ENCODE measurements at places on chromosomes 1 and 21.
A peak's percentile ranks its signal among the peaks of the same experiment; 100 is the strongest.

GRCh38 chr1:14369526-14370213 lies 228.8 kb upstream of the KAZN start:
- DNase-seq: no peak

DNA sequence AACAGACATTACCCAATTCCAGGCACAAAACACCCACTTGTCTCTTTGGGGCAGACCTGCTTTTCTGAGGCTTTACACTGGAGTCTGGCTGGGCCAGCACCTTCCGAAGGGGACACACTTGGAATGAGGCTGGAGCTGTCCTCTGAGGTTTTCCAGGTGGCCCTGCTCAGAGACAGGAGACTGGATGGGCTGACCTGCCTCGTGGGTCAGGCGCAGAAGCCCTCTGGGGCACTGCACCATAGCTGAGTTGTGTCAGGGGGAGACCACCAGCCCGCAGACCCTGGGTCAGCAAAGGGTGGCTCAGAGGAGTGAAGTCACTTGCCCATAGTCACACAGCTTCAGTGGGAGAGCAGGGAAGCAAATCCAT lies 1.8 kb downstream of the SH2D5 start:
- no peak for DNase-seq

DNA sequence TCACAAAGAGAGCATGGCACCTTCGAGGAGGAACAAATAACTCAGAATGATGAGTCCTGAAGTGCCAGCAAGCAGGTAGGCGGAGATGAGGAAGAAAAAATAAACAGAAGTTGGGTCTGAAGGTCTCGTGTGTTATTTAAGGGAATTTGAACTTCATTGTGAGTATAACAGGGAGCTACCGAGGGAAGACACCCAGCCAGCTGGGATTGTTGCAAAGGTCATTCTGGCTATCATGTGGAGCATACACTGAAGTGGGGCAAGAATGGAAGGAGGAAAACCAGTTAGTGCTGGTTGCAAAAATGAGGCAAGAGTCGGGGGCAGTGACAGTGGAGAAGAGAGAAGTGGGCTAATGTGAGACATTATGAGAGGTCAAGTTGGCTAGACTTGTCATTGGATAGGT lies 53.6 kb upstream of the RAP1A start:
- DNase-seq: no peak

GRCh38 chr1:98098473-98098872 lies 177.6 kb upstream of the DPYD start:
- DNase-seq: no peak

DNA sequence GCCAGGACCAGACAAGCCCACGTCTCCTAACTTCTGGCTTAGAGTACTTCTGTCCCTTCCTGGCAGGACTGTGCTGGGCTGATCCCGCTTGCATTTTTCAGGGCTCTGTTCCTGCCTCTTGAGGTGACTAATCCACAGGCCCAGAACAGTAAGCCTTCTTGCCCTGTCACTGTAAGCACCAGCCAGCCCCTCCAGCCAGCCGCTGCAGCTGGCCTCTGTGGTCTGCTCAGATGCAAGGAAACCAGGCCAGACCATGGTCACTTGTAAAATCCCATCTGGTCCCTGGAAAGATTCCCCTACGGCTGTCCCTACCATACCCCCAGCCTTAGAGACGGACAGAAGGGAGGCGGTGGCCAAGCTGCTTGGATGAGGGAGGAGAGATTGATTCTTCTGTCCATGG lies 74.2 kb downstream of the KIRREL1 start:
- DNase-seq: peak; percentile 21

GRCh38 chr1:60367532-60367931 lies 294.0 kb upstream of the C1orf87 start:
- no peak for DNase-seq

- no peak for DNase-seq
Measured at GRCh38 chr1:41819843-41820242, 98.9 kb downstream of the HIVEP3 start.

GRCh38 chr1:218667781-218668516 lies 322.8 kb downstream of the TGFB2 start:
- DNase-seq: no peak

DNA sequence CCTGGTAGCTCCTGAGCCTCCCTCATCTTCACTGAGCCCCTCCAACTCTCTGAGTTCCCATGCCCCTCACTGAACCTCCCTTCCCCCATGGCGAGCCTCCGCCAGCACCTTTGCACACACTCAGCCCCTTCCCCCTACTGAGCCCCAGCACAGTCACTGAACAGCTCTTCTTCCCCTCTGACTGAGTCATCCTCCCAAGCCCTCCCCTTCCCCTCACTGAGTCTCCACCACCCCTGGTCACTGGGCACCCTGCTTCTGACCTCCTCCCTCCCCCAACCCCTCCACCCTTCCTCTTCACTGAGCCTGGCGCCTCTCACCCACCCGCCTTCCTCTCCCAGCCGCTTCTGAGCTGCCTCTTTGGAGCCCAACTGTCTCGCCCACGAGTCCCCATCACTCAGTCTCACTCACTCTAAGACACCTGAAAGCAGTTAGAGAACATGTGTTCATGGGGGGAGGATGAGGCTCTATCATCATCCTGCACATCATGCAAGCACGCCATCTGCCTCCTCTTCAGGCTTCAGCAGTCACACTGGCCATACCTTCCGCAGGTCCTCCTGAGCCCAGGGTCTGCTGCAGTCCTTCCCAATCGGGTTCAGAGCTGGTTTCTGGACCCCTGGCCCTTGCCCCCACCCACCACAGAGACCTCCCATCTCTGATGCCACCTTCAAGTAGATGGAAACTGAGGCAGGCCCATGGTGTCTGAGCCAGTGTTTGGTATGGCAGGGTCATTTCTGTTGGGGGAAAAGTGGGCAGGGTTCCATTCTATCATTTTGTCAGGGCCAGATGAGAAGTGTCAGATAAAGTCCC lies 2.0 kb upstream of the TRNP1 start:
- no peak for DNase-seq

- DNase-seq: peak; percentile 39
Measured at GRCh38 chr1:76330991-76331603, 256.6 kb downstream of the ST6GALNAC3 start.

GRCh38 chr1:151891512-151891911 lies 17.8 kb downstream of the THEM4 start:
- no peak for DNase-seq

DNA sequence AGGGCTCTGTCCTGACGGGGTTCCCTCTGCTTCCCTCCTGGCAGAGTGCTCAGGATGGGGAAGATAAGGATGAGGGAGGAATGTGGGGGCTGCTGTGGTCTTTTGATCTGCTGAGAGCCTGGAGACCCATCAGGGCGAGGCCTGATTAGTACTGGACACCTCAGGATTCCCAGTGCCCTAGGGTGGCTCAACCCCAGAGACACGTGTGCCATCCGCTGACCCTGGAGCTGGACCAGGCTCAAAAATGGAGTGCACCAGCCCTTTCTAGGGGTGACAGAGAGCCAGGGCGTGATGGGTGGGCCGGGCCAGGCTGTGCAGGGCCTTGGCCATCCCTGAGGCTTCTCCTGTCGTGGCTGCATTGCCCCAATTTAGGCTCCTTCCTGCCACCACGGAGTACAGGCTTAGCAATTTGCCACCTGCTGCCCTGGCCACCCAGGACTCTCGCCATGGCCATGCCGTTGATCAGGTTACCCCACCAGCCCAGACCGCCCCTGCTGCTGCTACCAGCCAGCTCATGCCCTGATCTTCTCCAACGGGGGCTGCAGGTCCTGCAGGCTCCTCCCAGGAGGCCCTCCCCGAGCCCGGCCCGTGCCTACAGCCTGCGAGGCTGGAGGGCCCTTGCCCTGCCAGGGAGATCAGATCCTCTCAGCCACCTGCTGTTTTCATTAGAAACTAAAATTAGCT lies 9.5 kb downstream of the WNT4 start:
- DNase-seq: no peak

- no peak for DNase-seq
Measured at GRCh38 chr1:224107282-224107625, 6.7 kb upstream of the FBXO28 start.
